HTR-8/SVneo (cell line): ENCODE measurements at places on chromosomes 3 and 15.

- DNase-seq: no peak
Measured at GRCh38 chr15:56252386-56252785, 8.7 kb upstream of the RFX7 start.

- no peak for DNase-seq
Measured at GRCh38 chr3:194816748-194817591, 131.3 kb downstream of the FAM43A start.

- no peak for DNase-seq
Measured at GRCh38 chr3:20185331-20185678, 701 bp downstream of the SGO1 start.

GRCh38 chr3:175898194-175898593, 1039.1 kb downstream of the NAALADL2 start:
- no peak for DNase-seq

DNA sequence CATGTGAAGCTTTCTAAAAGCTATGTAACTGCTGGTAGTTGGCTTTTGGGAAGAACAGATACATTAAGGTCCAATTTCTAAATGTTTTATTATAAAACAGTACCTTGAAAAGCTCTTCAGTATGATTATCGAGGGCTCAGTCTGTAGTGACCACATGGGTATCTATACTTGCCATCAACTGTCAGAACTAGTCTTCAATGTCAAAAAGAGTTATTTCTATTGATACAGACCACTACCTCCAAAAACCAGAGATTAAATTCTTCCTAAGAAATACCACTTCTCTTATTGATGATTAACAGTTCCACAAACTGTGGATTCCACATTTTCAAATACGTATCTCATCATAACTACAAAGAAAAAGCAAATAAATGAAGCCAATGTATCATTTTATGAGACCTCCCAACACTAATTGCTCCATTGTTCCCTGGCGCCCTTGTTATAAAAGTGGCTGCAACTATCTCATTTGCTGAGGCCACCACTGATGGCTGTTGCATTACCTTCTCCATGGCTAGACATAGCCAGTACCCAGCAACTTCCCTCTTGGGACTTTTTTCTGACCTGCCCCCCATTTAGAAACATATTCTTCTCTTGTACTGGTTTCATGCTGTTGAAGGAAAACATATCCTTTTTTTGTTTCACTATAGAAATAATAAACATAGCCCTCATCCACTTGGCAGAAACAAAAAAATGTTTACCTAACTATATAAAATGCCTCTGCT, 33.9 kb upstream of the MBNL1 start:
- no peak for DNase-seq

- DNase-seq: no peak
Measured at GRCh38 chr3:59753808-59754450, 704.1 kb upstream of the CFAP20DC start.

DNA sequence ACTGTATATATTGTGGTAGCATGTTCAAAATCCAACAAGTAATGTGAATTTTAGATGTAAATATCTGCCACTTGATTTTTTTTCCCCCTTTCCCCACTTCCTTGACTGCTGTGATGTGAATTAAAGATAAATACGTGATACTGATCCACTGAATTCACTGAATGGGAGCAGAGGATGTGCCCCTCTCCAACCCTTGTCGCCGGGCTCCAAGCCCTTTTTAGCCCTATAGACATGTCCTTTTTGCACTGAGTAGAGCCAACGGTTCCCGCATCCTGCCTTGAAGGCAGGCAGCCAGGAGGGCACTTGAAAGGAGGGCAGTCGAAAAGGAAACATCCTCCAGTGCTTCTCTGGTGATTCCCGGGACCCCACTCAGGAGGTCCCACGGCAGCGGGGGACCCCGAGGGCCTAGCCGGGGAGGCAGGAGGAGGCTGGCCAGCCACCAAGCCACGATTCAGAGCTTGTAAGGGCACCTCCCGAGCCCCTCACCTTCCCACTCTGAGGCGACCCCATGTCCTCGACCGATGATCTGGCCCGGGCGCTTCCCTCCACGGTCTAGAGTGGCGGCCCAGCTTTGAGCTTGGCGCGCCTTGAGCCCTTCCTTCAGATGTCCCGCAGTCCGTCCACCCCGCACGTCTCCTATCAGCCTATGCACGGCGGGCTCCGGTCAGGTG, 901 bp upstream of the MANF start:
- no peak for DNase-seq

- DNase-seq: no peak
Measured at GRCh38 chr3:72702997-72703396, 145.2 kb downstream of the SHQ1 start.

DNA sequence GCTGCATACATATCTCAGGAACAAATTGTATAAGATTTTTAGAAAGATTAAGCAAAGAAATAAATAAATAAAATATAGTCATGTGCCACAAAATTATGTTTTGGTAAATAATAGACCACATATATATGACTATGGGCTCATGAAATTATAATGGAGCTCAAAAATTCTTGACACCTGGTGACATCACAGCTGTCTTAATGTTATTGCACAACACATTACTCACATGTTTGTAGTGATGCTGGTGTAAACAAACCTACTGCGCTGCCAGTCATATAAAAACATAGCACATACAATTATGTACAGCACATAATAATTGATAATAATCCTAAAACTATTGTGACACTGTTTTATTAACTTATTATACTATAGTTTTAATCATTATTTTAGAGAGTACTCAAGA, 1159.1 kb downstream of the SI start:
- DNase-seq: no peak

GRCh38 chr3:106823701-106824100, 553.5 kb upstream of the CCDC54 start:
- DNase-seq: no peak

GRCh38 chr3:157916672-157917071, 189.5 kb downstream of the SHOX2 start:
- DNase-seq: no peak

DNA sequence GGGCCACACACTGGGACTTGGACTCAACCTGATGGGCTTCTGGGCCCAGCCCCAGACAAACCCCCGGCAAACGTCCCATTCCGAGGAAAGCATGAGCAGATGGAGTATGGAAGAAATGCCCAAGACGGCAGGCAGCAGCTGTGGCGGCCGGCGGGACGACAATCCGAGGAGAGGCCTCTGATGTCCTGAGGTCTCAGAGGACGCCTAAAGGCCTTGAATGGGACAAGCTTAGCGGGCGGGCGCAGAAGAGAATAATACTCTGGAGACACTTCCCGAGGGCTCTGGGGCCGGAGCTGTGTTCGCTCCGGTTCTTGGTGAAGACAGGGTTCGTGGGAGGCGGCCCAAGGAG, 482 bp upstream of the OGG1 start:
- no peak for DNase-seq

DNA sequence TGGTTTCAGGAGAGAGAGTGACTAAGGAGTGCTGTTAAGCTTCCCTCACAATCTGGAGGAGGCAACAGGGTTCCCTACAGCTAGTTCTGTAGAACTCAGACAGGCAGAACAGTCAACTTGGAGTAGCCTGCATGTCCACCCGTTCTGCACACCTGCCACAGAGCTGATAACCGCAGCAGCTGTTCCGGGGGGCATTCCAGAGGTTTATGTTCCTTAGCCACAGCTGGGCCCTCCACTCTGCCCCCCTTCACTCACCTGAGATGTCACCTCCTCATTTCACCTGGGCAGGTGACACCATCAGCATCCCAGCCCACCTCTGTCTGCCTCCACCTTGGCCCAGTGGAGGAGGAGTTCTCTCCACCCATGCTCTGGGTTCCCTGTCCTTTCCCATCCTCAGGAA, 22.6 kb downstream of the XYLB start:
- DNase-seq: no peak

DNA sequence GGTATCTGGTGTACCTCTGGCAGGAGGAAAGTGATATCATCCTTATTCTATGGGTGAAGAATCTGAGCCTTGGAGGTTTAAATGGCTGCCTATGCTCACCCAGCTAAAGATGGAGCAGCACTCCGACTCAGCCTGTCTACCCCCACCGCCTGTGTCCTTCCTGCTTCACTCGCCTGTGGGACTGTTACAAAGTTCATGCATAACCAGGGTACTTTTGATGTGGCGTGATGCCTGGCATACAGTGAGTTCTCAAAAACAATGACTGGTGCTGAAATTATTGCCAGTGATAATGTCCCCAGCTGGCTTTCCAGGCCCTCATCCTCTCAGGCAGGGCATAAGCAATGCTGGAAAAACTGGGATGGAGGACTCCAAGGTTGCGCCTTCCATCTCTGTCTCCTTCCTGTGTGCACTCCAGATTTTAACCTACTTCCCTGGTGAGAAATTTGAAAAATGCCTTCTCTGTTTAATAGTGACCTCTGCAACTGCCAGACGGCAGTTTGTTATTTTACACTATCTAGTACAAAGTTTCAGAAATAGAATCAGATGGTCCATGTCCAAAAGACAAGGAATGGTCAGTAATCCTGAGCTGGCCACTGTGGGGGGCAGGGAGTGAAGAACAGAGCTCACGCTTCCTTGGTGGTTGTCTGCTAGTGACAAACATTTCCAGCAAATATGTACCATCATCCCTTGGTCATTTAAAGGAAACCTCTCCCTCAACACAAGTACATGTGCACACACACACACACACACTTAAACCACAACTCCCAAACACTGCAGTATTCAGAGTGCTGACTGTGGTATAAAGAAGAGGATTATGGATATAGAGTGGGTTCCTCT, 86.5 kb upstream of the NMNAT3 start:
- no peak for DNase-seq

- no peak for DNase-seq
Measured at GRCh38 chr15:87564681-87565080, 691.9 kb downstream of the NTRK3 start.
